ENCODE measurements at places on chromosomes 2 and 18. TPM values are rescaled to one million over a fixed set of nuclear protein-coding genes. Genes with fewer than 3 reads are reported as not detected.

GULP1 gene
- total RNA-seq = 4.6 TPM

RNF25 gene
- 12.4 TPM for total RNA-seq

KCNK3 gene
- 2.8 TPM for total RNA-seq

G6PC2 gene
- not detected for total RNA-seq

DUSP19 gene
- total RNA-seq = 12.1 TPM

MROH2A gene
- not detected for total RNA-seq
